ENCODE measurements at places on chromosomes 12 and 14.

DNA sequence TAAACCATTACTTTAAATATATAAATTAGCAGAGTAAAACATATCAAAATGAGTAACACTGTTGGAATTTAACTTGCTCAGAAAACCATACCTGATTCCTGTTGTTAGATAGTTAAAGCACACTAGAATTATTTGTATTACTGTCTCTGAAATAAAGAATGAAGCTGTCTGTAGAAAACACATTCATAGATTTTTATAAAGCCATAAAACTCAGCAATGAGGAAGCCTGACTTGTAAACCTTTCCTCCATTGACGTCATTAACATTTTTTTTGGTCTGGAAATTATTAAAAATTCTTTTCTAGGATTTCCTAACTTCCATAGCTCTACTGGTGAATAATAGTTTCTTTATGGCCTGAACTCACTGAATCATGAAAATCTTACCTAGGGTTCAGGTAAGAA, 147.6 kb downstream of the BRMS1L start:
- DNase-seq = no peak

- DNase-seq = no peak
Measured at GRCh38 chr14:99514552-99515300, 33.5 kb downstream of the CCNK start.

DNA sequence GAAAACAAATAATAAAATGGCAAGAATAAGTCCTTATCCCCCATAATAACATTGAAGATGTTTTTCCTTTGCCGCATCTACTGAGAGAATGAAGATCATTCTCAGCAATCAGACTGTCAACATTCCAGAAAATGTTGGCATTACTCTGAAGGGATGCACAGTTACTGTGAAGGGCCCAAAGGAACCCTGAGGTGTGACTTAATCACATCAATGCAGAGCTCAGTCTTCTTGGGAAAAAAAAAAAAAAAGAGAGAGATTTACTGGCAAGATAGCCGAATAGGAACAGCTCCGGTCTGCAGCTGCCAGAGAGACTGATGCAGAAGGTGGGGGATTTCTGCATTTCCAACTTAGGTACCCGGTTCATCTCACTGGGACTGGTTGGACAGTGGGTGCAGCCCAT, 41.3 kb upstream of the OR6J1 start:
- no peak for DNase-seq

DNA sequence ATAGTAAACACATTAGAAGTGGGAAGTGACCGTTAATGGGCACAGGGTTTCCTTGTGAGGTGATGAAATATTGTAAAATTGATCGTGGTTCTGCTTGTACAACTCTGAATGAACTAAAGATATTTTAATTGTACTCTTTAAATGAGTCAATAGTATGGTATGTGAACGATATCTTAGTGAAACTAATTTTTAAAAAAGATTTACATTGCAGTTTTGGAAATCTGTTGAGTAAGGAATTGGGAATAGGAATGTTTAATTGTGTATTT, 1.7 kb downstream of the ZNF410 start:
- no peak for DNase-seq

DNA sequence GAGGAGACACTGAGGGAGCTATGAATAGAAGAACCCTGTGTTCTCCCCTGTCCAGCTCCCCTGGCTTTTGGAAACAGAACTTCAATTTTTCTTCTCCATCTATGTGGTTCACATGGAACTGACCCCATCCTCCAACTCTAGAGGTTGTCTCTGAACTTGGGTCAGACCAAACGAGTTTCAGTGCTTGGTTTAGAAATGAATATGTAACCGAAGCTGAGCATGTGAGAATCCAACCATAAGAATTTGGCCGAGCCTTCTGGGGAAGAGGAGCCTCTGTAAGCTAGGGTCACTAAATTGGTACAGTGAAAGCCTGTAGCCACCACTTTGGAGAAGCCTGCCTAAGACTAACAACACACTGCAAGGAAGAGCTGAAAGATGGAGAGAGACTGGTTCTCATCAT, 464.4 kb downstream of the ZFP36L1 start:
- no peak for DNase-seq

DNA sequence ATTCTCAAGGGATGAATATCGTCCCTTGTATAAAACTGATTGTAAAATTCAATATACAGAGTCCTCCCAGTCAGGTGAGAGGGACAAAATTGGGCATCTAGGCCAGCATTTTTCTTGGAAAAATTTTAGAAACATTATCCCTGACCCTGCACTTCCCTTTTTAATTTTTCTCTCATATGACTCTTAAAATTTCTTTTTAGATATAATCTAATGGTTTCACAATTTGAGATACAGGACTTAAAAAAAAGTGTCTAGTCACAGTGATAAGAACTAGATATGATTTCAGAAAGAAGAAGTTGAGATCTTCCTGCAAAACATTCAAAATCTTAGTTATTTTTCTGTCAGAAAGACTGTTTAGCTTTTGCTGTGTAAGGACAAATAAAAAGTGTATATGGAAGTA, 270.8 kb upstream of the PPFIA2 start:
- no peak for DNase-seq

DNA sequence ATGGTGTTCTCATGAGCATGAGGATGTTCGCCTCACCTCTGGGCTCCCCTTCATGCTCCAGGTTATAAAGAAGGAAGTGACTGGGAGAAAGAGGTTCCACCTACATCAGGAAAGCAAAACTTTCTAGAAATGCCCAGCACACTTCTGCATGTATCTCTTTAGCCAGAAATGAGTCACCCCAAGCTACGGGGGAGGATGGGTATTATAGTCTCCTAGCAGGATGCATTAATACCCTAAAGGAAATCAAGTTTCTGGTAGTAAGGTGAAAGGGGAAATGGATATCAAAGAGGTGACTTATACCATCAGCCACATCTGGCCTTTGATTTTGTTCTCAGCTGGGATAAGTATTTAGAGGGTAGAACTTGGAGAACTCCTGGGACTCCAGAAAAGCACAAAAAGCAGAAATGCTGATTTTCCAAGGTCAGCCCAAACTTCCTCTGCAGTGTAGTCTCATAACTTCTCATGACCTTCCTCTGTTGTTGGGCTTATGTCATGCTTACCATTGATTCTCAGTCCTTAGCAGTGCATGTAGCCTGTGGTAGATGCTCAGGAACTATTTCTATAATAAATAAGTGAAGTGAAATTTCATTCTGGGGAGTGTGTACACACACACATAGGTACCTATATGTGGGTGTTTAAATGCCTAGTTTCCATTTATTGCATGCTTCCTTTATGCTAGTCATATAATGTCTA, 209.4 kb upstream of the CRY1 start:
- DNase-seq = no peak

DNA sequence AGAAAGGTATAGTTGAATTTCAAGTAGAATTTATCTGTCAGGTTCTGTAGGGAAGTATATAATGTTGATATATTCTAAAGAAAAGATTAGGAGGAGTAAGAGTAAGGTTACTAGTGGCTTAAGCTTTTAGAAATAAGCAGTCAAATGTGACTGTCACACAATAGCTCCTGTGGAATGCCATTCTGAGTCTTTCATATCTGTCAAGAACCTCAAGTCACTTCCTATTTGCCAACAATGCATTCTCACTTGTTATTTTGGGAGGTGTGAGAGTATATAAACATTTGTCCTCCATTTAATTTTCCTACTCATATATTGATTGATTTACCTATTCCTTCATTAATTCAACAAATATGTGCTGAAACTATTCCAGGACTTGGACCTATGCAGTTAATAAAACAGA, 11.7 kb downstream of the CLEC9A start:
- no peak for DNase-seq
